COR-L47 (cell line): ENCODE measurements at places on chromosomes 7 and 10.

DNA sequence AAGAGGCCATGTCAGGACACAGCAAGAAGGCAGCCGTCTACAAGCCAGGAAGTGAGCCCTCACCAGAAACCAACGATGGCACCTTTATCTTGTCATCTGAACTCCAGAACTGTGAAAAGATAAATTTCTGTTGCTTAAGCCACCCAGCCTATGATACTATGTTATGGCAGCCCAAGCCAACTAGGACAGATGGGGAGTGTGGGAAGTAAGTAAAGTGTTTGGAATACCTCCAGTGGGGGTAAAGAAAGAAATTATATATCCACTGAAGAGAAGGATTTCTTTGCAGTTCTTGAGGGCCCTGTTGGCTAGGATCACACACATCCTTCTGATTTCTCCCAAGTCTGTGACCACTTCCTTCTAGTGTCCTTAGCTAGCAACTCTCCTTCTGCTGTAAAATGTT, 384.4 kb downstream of the TNS3 start:
- DNase-seq: no peak

DNA sequence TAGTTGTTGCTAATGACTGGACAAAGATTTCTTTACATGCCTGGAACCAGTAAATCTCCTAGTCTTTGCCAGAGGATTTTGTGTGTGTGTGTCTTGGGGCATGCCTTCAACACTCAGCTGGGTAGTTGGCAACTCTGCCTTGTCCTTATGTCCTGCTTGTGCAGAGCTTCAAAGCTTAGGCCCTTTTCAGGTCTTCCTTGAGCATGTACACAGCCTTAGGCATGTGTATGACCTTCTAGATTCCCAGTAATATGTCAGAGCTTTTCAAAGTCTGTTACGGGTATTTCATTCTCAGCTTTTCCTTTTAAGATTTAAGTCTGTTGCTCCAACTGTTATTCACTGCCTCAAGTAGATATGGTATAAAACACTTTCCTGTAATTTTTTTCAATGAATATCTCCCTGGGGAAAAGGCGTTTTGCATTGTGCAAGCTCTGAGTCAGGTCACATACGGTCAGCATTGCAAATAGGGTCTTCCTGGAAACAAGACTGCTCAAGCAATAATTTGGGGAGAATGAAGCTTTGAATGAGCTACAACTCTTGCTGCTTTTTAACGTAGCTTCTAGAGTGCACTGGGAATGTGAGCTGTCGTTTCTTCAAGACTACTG, 25.5 kb downstream of the SHOC2 start:
- DNase-seq: no peak

DNA sequence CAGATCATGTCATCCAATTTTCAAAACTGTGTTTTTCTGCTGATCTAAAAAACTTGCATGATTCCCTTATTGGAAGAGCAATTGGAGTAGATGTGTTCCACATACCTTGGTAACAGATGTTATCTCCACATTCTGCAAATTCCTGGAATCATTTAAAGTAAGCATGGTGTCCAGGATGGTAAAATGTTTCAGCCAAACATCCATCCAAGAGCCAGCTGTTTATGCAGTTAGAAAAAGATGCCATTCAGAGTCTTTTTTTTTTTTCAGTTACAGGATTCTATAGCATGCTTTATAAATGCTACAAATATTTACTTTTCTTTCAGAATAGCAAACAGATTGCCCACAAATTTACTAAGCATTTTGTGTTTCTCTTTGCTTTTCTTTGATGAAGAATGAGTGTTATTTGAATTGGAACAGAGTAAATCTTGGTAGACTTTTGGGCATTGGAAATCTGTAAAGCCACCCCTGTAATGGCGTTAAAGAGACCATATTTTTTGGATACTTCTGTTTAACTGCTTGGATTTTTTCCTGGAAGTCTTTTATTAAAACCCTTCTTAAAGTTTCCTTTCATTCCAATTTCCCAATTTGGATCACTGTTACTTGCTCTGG, 149.8 kb downstream of the GNAT3 start:
- DNase-seq: no peak

- DNase-seq: no peak
Measured at GRCh38 chr7:148650232-148650858, 48.4 kb upstream of the CUL1 start.

- DNase-seq: peak; percentile 37
Measured at GRCh38 chr10:3948843-3949242, 163.8 kb upstream of the KLF6 start.

GRCh38 chr7:31651234-31652062, 35.6 kb upstream of the PPP1R17 start:
- DNase-seq: peak; percentile 14

DNA sequence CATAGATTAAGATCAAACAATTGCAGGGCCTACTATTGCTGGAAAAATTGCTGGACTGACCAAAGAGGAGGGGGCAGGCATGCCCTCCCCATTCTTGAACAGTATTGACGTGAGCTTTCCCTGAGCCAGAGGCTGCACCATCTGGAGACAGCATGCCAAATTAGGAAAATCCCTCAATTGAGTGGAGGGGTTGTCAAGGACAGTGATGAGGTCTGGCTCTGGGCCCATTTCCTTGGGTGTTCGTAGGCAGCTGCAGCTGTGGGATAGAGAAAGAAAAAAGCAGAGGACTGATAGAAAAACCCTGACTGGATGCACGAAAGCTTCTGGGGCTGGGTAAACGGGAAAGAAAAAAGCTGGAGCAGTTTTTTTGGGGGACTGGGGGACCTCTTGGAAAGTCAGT, 22.8 kb upstream of the ORC5 start:
- peak; percentile 66 for DNase-seq

DNA sequence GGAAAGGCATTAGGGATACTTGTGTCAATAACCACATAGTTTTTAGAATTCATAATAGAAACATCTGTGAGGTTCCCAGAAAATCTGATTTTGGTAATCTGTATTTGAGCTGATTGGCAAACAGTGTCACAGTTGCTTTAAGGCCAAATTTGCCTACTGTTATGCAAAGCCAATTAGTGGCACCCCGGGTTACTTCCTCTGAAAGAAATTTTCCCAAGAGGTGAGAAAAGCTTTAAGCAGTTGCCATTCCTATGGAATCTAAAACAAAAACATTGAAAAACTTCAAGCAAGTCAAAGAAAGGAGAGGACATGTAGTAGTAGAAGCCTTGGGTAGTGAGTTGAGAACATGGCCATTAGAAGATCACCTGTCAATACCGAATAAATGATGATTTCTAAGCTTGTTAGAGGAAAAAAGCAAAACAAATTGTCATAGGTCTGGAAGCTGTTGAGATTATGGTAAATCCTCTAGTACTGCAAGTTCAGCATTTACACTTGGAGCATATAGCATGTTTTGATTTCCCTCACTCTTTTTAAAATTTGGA, 176.8 kb downstream of the TWIST1 start:
- DNase-seq: no peak

GRCh38 chr7:105473163-105473562, 48.9 kb downstream of the PUS7 start:
- no peak for DNase-seq

DNA sequence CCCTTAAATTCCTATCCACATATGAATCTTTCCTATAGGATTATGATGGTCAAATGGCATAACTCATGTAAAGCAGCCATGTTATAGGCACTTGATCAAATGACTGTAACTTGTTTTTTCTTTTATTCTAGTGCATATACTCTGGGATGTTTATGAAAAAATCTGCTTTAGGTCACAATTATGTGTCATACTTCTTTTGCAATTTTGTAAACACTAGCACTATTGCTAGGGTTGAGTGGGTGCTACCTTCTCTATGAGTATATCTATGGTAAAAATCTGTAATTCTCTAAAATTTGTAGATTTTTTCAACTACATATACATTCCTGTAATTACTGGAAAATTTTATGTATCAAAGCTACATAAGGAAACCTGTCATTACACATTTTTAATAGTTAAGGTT, 50.0 kb downstream of the HGF start:
- DNase-seq: no peak

GRCh38 chr10:104396581-104396980, 42.9 kb downstream of the CFAP58 start:
- DNase-seq: no peak

- no peak for DNase-seq
Measured at GRCh38 chr7:40659231-40659630, 524.4 kb downstream of the SUGCT start.

DNA sequence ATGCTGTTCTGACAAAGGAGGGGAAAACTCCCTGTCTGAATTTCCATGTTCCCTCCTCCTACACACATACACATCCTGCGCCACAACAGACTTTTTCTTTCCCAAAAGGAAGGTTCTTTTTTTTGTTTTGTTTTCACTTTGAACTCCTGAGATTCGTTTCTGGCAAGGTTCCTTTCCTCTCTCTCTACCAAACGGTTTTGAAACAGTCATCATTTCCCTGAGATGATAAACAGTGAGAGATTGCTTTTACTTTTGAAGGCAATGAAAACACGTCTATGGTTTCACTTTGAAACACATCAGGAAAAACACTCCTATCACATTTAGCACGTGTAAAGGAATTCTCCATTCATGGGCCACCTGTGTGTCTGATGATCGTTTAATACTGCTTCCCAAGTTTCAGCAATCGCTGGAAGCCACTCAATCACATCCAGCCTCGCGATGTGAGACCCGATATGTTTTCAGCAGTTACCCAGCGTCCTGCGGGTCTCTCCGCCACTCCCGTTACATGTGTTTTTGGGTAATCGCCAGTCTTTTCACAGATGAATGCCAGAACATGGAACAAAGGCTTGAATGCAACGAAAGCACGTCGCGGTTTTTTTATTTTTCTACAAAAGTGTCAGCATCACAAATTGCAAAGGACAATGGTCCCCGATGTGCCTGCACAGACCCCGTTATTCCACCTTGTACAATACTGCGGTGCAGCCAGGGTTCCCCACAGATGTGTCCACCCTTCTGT, 62.8 kb upstream of the CUX1 start:
- no peak for DNase-seq

- peak; percentile 58 for DNase-seq
Measured at GRCh38 chr7:48426966-48427555, 255.8 kb downstream of the ABCA13 start.

GRCh38 chr10:80279146-80279545, 10.3 kb downstream of the MAT1A start:
- no peak for DNase-seq

- DNase-seq: peak; percentile 69
Measured at GRCh38 chr7:873367-874002, 2.9 kb upstream of the GET4 start.

DNA sequence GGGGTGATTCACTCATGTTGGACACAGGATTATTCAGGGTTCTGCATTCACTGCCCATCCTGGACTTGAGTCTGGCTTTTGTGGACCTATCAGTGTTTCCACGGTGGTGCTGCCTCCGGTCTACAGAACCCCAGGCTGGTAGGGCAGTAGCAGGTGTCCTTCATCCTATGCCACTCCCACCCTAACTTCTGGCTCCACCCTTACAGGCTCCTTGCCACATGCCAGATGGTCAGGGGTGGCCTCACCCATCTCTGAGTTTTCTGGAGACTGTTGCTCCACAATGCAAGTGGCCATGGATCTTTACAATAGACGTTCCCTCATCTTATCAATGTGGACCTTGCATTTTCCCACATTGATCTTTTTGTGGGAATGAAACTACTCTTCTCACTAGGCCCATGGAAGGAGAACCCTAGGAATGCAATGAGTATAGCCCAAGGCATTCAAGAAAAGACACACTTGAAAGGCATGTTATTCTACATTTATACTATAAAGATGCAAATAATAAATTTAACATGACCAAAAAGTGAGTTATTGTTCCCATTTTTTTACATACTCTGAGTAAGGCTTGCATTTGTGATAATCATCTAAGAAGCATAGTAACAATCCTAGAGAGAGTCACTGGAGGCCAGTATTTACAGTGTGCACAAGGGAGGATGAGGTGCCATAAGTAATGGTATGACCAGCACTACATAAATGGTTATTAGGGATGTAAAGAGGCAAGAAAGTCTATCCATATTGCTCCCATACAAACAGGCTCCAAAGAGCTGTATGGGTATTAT, 57.4 kb upstream of the ADO start:
- no peak for DNase-seq

- DNase-seq: peak; percentile 26
Measured at GRCh38 chr7:23530405-23530804, 1.4 kb downstream of the TRA2A start.

GRCh38 chr7:115779561-115779960, 251.0 kb downstream of the TFEC start:
- DNase-seq: no peak

GRCh38 chr10:3750006-3750816, 34.8 kb downstream of the KLF6 start:
- peak; percentile 33 for DNase-seq

DNA sequence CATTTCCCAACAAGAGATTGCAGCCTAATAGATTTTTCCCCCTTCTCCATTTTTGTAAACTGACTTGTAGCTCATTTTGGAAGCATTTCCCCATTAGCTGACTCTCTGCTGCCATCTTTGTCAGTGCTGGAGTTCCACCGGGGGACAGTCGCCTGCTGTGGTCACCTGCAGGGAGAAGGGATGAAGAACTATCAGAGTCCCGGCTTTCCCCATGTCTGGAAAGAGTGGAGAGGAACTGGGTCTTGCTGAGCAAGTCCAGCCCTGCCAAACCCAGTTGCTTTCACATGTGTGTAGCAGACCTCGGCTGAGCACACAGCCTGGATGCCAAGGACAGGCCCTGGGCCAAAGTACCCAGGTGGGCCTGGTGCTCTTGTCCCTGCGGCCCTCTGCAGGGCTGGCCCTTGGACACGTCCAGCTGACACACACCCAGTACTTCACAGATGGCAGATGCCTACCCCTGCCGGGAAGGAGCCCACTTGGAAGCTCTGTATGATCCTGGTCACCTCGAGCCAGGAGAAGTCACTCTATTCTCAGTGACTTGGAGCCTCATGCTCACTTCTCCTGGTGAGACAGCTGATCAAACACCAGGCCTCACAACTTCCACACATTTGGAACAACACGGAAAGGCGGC, 157.3 kb upstream of the NPVF start:
- DNase-seq: no peak

GRCh38 chr10:133335246-133336117, 1.2 kb downstream of the CALY start:
- DNase-seq: no peak

- DNase-seq: no peak
Measured at GRCh38 chr7:26365901-26366275, 74.2 kb downstream of the SNX10 start.

DNA sequence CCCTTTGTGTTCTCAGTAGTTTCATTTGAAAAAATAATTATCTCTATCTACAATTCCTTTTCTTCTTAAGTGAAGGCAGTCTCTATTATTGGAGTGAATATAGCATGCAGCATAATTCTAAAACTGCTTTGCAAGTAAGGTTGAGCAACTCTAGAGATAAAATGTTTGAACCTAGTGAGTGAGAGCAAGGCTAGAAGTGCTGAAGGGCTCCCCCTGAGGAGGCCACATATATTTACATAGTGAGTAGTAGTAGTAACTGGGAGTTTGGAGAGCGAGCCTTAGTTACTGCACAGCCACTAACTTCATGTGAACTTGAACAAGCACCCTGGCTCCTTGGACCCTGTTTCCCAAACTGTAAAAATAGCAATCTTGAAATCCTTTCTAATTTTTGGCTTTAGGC, 141.5 kb upstream of the DKK1 start:
- no peak for DNase-seq

DNA sequence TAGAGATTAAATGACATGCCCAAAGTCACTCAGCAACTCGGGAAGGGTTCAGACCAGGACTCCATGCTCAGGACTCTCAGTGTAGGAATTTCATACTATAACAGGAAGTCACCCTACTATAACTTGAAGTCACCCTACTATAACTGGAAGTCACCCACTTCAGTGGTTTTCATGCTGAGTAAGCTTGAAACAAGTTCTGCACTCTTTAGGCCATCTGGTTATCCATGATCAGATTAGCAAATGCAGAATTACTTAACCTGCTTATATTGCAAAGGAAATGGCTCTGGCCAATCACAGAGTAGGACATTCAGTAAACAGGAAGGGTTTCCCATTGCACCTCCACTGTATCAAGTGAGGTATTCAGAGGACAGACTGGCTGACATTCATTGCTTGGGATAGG, 1240.4 kb downstream of the GATA3 start:
- DNase-seq: no peak
